Left lung (tissue), 14 donors: ENCODE measurements at places on chromosomes 7 and 10. TPM values are rescaled to one million over a fixed set of nuclear protein-coding genes. Genes with fewer than 3 reads are reported as not detected.

GRCh38 chr7:18202315-18203045, 174.8 kb upstream of the PRPS1L1 start:
- DNase-seq = no peak

DNA sequence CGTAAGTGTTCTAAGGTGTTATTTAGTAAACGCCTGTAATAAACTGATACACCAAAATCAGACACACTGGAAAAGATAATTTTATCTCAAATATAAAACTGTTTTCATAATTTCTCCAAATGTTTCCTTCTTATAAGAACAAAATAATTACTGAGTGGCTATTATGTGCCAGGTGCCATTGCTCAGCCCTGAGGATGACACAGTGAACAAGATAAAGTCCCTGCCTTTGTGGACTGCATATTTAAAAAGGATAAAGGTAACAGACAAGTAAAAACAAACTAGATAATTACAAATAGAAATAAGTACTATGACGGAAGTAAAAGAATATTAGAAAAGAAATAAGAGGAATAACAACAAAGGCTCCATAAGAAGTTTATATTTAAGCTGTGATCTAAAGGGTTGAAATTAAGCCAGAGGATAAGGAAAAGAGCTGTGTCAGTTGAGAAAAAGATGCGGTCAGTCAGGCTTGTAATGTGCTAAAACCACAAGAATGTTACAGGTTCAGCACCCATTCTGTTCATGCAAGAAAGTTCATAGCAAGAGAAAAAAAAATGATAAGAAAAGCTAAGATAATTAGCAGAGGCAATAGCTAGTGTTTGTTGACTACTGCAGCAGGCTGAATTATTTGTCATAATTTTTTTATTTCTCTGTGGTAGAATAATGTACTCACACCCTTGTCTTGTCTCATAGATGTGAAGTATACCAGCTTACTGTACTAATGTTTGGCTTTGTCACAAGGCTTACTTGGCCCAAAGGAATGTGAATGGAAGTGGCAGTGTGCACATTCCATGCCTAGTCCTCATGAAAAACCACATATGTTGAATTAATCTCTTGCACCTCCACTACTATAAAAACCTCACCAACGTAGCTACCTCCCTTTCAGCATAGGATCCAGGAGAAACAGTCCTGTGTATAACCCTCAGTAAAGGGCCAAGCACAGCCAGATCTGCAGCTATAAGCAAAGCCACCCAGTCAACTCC, 75.1 kb downstream of the CRPPA start:
- no peak for DNase-seq

- DNase-seq = no peak
These were observed 90.5 kb downstream of the CLEC2L start for GRCh38 chr7:139613971-139614411.

INHBA gene
- polyA plus RNA-seq = 1.2 TPM
